ENCODE measurements at places on chromosomes 2 and 18.

DNA sequence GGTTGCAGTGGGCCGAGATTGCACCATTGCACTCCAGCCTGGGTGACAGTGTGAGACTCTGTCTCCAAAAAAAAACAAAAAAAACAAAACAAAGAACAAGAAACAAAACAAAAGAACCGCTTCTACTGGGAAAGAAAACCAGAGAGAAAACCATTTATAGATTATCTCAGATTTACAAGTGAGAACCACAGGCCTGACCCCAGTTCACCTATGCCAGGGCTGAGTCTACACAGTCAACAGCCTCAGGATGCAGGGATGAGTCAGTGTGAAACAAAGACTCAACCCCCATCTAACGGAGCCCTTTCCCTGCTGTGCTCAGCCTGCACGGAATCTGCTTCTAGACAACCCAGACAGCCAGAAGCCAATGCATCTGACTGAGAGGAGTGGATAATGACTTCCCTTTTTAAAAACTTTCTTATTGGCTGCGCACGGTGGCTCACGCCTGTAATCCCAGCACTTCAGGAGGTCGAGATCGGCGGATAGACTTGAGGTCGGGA lies 25.5 kb upstream of the YWHAQ start:
- DNase-seq, result no peak

DNA sequence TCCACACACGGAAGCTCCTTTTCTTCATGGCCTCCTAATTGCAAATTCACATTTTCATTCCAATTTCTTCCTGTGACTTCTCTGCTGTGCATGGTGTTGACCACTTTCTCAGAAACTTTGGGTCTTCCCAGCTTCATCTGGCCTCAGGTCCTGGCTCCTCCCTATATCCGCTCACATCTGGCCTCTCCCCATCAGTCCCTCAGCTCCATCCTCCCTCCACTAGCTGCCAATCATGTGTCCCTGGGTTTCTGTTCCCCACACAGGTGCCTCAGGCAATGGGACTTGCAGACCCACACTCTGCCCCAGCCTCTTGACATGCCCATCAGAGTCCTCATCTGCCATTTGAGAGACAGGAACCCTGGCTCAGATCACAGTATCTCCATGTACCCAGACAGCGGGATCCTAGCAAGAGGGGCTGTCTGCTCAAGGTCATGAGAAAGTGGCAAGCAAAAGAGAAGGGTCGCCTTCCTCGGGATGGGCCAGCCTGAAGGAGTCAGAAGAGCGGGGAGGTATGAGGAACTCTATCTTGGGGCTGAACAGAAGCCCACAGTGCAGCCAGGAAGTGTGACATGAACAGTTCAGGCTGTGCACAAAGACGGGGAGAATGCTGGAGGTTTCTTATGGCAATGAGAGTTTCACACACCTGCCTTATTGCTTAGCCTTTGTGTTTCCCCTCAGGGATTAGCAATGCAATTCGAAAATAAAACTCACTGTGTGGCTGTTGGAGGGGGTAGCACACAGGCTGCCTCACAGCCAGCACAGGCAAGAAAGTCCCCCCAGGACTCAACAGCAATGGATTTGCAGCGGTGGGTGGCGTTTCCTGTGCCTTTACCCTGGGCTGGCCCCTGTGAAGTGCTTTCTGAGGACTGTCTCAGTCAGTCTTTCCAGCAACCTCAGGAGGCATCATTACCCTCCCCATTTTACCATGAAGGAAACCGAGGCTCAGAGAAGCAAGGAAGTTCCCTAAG lies 69.5 kb downstream of the COPS8 start:
- no peak for DNase-seq

- DNase-seq, result no peak
These were observed 206.0 kb downstream of the AGPS start for GRCh38 chr2:177598326-177599138.

- peak; percentile 71 for DNase-seq
These were observed 90.7 kb downstream of the NRP2 start for GRCh38 chr2:205772983-205773382.

- no peak for DNase-seq
These were observed 39.5 kb upstream of the SCLY start for GRCh38 chr2:238021327-238021726.

DNA sequence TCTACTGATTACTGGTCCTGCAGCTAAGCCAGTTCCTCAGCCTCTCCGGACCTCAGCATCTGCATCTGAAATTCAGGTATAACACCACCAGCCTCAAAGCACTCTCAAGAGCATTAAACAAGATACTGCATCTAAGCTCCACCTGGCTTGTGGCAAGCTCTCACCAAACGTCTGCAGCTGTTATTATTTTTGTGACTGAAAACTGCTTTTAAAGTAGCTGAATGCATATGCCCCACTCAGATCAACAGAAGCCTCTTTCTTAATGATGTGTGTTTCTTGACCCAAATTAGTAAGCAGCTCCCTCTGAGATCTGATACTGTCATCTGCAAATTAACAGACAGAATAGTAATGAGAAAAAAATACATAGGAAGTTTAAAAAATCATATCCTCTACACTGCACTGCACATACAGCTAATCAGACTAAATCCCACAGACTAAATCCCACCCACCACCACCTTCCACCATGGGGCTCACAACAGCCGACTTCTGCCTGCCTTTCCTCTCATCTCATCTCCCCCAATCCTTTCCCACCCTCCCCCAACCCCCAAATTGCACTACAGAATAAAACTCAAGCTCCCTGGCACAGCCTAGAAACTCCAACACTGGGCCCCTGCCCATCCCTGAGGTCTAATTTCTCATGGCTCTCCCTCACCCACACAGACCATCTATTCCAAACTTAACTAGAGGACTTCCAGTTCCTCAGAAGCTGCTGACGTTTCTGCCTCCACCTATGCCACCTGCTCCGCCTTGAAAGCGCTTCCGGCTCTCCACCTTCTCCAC lies 52.9 kb downstream of the TMEM163 start:
- DNase-seq, result no peak

- no peak for DNase-seq
These were observed 57.9 kb downstream of the EPC2 start for GRCh38 chr2:148702475-148702874.

DNA sequence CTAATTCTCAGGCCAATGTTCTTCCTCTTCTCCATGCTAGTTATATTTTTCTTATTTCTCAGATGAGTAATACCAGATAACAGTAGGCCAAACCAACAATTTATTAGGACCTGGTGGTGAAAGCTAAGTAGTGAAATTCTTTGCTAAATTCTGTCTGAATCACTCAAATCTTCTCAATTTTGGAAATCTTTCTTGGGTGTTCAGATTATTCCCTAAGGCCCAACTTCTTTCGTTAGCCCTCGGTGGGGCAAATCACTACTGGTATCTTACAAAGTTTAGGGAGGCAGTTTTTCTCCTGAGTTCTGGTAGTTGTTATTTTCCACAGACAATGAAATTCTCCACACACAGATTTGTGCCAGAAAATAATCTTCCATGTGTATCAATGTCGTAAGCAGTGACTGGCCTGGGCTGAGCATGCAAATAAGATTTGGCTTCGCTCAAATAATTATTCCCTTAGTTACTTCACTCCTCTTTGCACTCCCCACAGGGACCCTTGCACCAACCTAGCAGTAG lies 443.5 kb upstream of the SLC14A2 start:
- no peak for DNase-seq
